ENCODE measurements at places on chromosomes 16 and 17.

GRCh38 chr16:66695935-66696668 lies 441 bp downstream of the CMTM4 start:
- peak; percentile 4 for DNase-seq

- no peak for DNase-seq
Observed at GRCh38 chr17:77445760-77446532, 305.2 kb downstream of the SEC14L1 start.

DNA sequence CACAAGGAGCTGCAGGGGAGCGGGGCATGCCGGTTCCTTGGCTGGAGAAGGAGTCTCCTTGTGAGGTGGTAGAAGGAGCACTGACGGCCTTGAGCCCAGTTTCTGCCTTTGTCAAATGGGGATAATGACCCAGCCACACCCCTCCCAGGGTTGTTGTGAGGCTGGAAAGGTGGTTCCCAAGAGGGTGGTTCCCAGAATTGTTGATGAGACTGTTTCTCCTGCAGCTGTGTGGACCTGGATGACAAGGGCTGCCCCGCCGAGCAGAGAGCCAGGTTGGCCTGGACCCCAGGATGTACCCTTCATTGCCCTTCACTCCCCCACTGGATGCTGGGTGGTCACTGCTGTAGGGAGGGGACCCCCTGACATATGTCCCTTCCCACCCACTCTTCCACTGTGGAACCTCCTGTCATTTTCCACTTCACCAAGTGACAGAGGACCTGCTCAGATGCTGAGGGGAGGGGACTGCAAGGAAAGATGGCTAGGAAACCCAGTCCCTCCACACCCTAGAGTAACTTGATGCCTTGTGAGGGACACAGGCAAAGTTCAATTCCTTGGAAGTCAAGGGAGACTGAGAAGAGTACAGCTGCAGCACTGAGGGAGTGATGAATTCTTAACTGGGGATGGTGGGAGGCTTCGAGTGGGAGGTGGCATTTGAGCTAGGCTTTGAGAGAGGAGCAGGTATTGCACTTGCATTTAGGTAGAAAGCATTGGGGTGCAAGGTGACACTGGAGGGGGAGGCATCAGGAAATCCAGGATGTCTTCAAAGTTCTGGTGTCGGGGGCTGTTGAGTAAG lies 10.6 kb downstream of the MIEN1 start:
- no peak for DNase-seq

- no peak for DNase-seq
Observed at GRCh38 chr17:81309859-81310839, 15.0 kb upstream of the SLC38A10 start.

- no peak for DNase-seq
Observed at GRCh38 chr16:14449790-14450480, 180.1 kb downstream of the PARN start.

Data from NCI-H1417 treated with DMSO at 0.1 percent for 48 hours (cell line).